ENCODE measurements at places on chromosomes 6 and 20. TPM values are rescaled to one million over a fixed set of nuclear protein-coding genes. Genes with fewer than 3 reads are reported as not detected.

DNA sequence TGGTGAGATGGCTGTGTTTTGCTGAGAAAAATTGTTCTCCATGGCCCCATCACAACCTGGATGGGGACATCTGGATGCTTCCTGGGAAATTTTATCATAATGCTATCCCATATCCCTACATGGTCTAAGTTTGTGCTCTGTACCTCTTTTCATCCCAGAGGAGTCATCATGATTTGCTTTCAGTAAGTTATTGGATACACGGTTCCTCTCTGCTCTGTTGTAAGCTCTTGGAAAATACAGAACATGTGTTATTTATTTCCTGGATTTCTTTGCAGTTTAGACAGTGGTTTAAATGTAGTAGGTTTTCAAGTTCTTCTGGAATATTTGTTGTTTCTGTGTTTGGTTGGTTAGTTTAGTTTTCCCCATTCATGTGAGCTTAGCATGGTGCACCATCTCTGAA is 129.2 kb upstream of the ECI2 start:
- no peaks in the 10 kb centered on the region for H3K4me1 ChIP-seq
- no peak for DNase-seq
- no peak overlapping the region for H3K4me3 ChIP-seq
- H3K36me3 ChIP-seq = no peaks in the 10 kb centered on the region

The OVOL2 gene
- total RNA-seq = not detected

The SLC22A16 gene
- not detected for total RNA-seq

DNA sequence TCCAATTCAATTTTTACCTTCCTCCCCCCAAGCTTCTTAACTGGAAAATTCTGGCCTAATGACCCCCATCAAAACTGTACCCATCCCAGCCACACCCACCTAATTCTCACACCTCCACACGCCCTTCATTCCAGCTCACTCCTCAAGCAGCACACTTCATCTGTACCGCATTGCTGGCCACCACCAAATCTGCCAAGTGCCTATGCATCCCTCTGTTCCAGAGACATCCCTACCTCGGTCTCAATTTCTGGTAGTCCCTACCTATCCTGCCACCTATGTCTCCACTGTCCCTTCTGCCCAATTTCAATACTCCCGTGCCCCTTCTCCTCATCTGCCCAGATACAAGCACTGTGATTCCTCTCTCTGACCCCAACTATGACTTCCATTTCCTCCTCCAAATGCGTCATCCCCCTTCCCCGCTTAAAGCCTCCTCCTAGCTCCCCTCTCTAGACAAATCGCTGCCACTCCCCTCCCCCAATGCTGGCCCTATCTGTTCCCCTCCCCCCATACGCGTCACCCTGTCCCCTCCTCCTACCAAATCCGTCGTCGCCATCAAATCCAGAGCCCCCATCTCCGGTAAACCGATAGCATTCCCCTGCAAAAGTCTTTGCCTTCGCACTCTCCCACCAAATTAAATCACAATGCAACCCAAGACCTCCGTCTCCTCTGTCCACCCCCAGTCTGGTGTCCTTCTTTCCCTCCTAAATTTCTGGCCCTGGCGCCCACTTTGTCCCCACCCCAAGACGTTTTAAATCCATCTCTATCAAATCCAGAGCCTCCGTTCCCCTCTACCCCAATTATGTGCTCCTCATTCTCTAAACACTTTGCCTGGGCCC is 1.2 kb downstream of the MTCH1 start:
- H3K36me3 ChIP-seq = no peaks in the 10 kb centered on the region
- H3K4me1 ChIP-seq = peaks cover 38% of the 10 kb centered on the region
- peak; percentile 49 for DNase-seq
- H3K27me3 ChIP-seq = no peaks in the 10 kb centered on the region
- peak overlapping the region; percentile 82 for H3K27ac ChIP-seq

The TTBK1 gene
- 1.1 TPM for total RNA-seq

DNA sequence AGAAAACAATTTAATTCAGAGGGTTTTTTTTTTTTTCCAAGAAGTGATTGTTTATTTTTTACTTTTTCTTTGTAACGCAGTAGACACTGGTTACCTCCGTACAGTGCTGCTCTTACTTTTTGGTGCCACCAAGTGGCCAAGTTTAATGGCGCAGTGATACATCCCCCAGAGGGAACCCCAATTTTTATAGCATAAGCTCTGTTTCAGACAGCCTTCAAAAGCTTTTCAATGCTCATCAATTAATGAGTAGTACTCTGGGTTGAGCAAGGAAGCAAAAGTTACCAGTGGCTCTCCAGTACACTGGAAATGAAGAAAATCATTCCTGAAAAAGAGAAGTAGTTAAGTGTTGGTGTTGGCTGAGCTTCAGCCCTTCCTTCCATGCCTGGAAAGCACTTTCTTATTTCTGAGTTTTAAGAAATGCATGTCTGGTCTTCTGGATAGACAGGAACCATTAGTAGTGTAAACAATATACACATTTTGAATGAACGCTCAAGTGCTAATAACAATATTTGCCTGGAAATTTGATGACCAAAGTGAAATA is 129.1 kb upstream of the SMLR1 start:
- H3K27me3 ChIP-seq = no peaks in the 10 kb centered on the region
- no peaks in the 10 kb centered on the region for H3K36me3 ChIP-seq
- no peak overlapping the region for H3K4me3 ChIP-seq
- peak; percentile 29 for DNase-seq

The MTFR2 gene
- 21.7 TPM for total RNA-seq

- H3K27me3 ChIP-seq = no peaks in the 10 kb centered on the region
- no peak overlapping the region for H3K27ac ChIP-seq
- no peaks in the 10 kb centered on the region for H3K36me3 ChIP-seq
- DNase-seq = no peak
- no peak overlapping the region for H3K4me3 ChIP-seq
Observed at GRCh38 chr6:38837101-38837500, 122.0 kb downstream of the DNAH8 start.

The OPRM1 gene
- not detected for total RNA-seq

DNA sequence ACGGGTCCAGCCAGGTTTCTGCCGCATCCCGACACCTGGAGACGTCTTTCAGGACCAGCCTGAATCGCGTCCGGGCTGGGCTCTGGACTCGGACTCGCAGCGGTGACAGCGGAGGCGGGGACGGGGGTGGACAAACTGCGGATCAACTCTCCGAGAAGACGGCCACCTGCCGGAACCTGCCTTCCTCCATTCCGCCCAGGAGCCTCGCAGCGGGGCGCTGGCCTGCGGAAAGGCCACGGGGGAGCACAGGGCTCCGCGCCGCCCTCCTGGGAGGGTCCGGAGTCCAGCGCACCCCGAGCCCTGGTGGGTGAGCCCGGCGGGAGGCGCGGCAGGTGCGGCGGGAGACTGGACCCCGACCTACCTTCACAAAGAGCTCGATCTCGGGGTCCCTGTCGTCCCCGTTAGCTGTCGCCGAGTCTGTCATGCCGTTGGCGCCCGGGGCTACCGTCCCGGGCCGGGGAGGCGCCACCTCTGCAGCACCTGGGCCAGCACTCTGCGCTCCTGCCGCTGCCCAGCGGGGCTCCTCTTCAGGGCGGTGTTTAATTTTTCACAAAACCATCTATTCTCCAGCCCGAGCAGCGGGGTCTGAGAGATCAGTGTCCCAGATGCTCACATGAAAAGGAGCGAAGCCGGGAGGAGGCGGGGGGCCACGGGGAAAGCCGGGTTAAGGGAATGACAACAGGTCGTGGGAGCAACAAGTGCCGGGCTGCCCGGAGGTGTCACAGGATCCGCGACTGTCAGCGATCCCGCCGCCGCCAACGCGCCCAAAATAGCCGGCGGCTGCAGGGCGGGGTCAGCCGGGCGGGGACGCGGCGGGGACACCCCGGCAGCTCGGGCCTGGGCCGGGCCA is at the start of gene CLIC5:
Gene CLIC5 (minus strand): TSS at position 742 of the 850 bp plus-strand sequence. CDS start 318 bp downstream, at position 424.
- peak within 1 kb of the TSS; percentile 38 for H3K27ac ChIP-seq
- H3K4me1 ChIP-seq = peaks cover 47% of the 10 kb centered on the region

- no peaks in the 10 kb centered on the region for H3K36me3 ChIP-seq
- H3K4me1 ChIP-seq = no peaks in the 10 kb centered on the region
- no peaks in the 10 kb centered on the region for H3K27me3 ChIP-seq
- no peak overlapping the region for H3K27ac ChIP-seq
- no peak overlapping the region for H3K4me3 ChIP-seq
Observed at GRCh38 chr6:39444479-39445019, 122.0 kb upstream of the KCNK16 start.

GRCh38 chr6:69555088-69555638 is 241.6 kb downstream of the LMBRD1 start:
- DNase-seq = no peak
- no peaks in the 10 kb centered on the region for H3K27me3 ChIP-seq
- no peaks in the 10 kb centered on the region for H3K36me3 ChIP-seq
- no peak overlapping the region for H3K27ac ChIP-seq

DNA sequence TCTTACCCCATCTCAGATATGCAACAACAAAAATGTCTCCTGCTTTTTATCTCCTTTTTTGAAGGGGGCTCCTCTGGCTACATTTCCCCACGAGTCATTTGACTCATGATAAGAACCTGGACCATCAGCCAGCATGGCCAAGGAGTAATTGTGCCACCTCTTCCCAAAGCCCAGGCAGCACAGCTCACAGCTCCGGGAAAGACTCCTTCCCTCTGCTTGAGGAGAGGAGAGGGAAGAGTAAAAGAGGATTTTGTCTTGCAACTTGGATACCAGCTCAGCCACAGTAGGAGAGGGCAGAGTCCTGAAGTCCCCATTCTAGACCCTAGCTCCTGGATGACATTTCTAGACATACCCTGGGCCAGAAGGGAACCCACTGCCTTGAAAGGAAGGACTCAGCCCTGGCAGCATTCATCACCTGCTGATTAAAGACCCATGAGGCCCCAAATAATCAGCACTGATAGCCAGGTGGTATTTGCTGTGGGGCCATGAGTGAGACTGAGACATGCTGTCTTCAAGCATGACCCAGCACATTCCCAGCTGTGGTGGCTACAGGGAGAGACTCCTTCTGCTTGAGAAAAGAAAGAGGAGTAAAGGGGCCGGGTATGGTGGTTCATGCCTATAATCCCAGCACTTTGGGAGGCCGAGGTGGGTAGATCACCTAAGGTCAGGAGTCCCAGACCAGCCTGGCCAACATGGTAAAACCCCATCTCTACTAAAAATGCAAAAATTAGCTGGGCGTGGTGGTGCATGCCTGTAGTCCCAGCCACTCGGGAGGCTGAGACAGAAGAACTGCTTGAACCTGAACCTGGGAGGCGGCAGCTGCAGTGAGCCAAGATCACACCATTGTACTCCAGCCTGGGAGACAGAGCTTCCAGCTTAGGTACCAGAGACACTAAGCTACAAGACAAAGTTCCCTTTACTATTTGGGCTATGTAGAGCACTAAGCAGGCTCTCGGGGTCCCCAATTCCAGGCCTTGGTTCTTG is 28.1 kb downstream of the NCOA6 start:
- H3K27ac ChIP-seq = no peak overlapping the region
- no peak overlapping the region for H3K4me3 ChIP-seq
- H3K4me1 ChIP-seq = peaks cover 9% of the 10 kb centered on the region
- DNase-seq = no peak

DNA sequence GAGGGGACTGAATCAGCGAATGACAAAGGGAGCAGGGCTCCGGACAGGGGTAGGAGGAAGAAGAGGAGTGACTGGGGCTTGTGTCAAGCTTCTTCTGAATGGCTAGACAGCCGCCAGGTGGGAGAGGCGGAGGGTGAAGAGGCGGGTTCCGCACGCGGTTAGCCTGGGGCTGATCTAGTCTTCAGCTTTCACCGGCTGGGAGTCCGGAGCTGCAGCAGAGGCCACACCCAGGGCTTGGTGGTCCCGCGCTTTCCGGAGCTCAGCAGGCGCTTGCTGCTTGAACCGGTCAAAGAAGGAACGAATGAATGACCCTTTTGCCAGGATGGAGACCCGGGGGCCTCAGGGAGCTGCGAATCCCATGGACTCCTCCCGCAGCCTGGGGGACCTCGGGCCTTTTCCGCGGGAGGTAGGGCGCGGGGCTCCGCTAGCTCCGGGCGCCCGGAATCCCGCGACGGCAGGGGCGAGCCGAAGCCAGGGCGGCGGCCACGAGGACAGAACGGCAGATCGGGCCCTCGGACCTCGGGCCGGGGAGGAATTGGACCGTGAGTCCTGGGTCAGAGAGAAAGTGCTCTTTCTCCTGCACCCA is at the start of gene C6orf141:
Gene C6orf141 (plus strand): TSS at position 177 of the 586 bp plus-strand sequence. CDS start 125 bp downstream, at position 302.
- no peak for DNase-seq
- peak within 1 kb of the TSS; percentile 45 for H3K4me3 ChIP-seq
- H3K4me1 ChIP-seq = no peaks in the 10 kb centered on the region
- no peaks in the 10 kb centered on the region for H3K36me3 ChIP-seq
- H3K27me3 ChIP-seq = peaks cover 3% of the 10 kb centered on the region

The CCN6 gene
- total RNA-seq = not detected

GRCh38 chr6:108966855-108967755 is 118.9 kb downstream of the ARMC2 start:
- H3K27ac ChIP-seq = no peak overlapping the region
- no peaks in the 10 kb centered on the region for H3K36me3 ChIP-seq
- peak; percentile 14 for DNase-seq
- H3K4me1 ChIP-seq = no peaks in the 10 kb centered on the region
- H3K4me3 ChIP-seq = no peak overlapping the region

The MAP3K5 gene
- total RNA-seq = 12.6 TPM

GRCh38 chr6:97591955-97592354 is 308.9 kb upstream of the MMS22L start:
- H3K4me3 ChIP-seq = no peak overlapping the region
- H3K4me1 ChIP-seq = no peaks in the 10 kb centered on the region
- H3K36me3 ChIP-seq = no peaks in the 10 kb centered on the region
- H3K27ac ChIP-seq = no peak overlapping the region
- no peaks in the 10 kb centered on the region for H3K27me3 ChIP-seq

- DNase-seq = no peak
- H3K27me3 ChIP-seq = no peaks in the 10 kb centered on the region
- no peaks in the 10 kb centered on the region for H3K4me1 ChIP-seq
- H3K36me3 ChIP-seq = no peaks in the 10 kb centered on the region
- no peak overlapping the region for H3K27ac ChIP-seq
Observed at GRCh38 chr6:14921878-14922671, 323.8 kb upstream of the JARID2 start.
